ENCODE measurements at places on chromosomes 3 and 15.

GRCh38 chr3:31581660-31582059, 48.9 kb downstream of the STT3B start:
- no peak for DNase-seq

GRCh38 chr15:40066589-40066988, 27.6 kb upstream of the SRP14 start:
- no peak for DNase-seq

- no peak for DNase-seq
Observed at GRCh38 chr3:182651461-182651860, 141.8 kb upstream of the ATP11B start.

- DNase-seq, result no peak
Observed at GRCh38 chr15:95291898-95292472, 1038.5 kb upstream of the NR2F2 start.

DNA sequence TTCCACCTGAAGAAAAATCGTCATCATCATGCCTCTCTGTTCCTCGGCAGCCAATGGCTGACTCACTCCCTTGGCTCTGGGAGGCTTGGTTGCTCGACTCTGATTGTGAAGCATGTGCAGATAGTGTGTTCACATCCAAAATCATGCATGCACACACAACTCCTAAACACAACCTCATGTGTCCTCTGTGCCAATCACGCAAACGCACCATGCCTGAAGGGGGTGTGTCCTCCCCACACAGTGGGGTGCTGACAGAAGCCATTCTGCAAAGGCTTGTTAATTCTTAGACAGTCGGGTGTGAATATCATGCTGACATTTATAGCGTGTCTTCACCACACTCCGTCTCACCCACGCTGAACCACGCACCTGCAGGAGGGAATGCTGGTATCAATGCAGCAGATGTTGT, 11.4 kb upstream of the CCDC174 start:
- no peak for DNase-seq

GRCh38 chr15:48802867-48803266, 8.0 kb downstream of the CEP152 start:
- no peak for DNase-seq

DNA sequence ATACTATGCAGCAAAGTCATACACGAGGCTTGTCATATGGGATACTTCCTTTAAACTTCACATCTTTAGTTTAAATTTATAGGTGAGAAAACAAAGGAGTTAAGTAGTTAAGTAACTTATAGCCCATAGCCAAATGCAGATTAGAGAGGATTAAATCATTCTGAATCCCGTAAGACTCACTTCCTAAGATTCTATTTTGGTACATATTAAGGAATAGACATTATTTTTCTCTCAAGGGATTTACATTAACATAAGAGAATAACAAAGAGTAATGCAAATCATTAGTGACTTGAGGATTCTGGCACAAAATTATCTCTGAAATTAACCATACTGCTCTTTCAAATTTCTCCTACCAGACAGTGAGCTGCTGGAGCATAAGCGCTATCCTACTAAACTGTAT, 747.4 kb upstream of the ARPP21 start:
- no peak for DNase-seq

- no peak for DNase-seq
Observed at GRCh38 chr3:105466072-105466471, 99.4 kb downstream of the ALCAM start.

- DNase-seq, result no peak
Observed at GRCh38 chr15:72227192-72227586, 3.8 kb downstream of the PKM start.

DNA sequence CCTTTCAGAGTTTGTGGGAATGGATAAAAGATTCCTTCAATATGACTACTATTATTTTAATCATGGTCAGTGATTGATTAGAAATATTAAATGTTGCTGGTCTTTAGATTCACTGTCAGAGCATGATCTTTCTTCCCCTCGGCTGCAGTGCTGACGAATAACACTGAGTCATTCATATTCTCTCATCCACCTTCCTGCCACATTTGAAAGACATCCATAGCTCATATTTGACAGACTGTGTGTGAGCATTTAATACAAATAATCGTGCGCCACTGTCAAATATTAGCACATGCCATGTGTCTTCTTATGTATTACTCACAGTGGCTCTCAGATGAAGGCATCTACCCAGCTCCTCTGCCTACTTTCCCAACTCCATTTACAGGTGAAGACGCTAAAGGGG, 476.5 kb upstream of the TPRG1 start:
- no peak for DNase-seq

DNA sequence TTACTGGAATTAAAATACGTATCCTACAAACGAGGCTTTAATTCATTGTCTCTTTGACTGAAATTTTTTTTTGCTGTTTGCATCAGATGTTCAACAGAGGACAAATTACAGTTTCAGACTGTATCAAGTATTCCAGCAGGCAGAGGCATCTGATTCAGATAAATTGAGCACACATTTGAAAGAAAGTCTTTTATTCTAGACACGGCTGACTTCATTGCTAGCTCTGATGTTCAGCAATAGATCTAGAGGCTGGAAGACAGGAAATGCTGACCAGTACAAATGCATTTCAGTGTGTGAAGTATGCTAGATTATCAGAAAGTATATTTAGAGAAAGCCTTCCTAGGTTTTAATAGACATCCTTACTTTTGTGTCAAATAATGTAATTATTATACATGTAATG, 472.2 kb downstream of the NLGN1 start:
- no peak for DNase-seq

GRCh38 chr15:90412356-90413194, 24.5 kb downstream of the IQGAP1 start:
- peak; percentile 81 for DNase-seq

- DNase-seq, result no peak
Observed at GRCh38 chr15:40830884-40831283, 2.4 kb upstream of the PPP1R14D start.

Data from ureter (tissue), 1 donor.